ENCODE measurements at places on chromosomes 1 and 21.

DNA sequence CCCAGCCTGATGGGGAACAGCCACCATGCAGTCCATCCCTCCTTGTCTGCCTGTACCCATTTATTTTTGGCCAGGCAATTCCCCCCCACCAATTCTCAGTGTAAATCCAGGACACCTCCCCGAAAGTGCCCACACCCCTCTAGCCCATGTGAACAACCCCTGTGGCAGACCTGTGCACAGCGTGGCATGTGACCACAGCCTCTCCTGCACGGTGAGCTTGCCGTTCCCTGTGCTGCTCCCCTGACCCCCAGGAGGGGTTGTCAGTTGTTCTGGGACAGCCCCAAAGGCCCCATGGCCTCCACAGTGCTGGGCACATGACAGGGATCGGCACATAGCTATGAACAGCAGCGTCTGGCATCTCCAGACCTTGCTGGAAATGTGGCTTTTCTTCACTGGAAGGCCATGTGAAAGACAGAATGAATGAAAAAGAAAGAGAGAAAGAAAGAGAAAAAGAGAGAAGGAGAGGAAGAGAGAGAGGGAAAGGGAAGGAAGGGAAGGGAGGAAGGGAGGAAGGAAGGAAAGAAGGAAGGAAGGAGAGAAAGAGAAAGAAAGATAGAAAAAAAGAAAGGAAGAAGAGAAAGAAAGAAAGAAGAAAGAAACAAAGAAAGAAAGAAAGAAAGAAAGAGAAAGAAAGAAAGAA is 3.9 kb downstream of the CAPN9 start:
- no peak for DNase-seq

DNA sequence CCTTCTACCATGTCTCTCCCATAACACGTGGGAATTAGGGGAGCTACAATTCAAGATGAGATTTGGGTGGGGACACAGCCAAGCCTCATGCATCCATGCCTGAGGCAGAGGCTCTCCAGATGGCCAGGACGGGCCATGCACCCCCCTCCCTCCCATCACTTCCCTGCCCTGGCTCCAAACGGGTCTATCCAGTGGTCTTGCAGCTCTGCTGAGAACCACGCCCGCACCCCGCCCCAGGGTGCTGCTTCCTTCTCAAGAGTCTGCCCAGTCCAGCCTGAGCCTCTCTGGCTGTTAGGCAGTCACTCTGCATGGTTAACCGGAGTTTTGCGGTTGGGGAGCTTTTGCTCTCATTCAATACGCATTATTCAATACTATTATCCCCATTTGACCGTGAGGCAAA is 131.5 kb upstream of the TMEM51 start:
- no peak for DNase-seq

DNA sequence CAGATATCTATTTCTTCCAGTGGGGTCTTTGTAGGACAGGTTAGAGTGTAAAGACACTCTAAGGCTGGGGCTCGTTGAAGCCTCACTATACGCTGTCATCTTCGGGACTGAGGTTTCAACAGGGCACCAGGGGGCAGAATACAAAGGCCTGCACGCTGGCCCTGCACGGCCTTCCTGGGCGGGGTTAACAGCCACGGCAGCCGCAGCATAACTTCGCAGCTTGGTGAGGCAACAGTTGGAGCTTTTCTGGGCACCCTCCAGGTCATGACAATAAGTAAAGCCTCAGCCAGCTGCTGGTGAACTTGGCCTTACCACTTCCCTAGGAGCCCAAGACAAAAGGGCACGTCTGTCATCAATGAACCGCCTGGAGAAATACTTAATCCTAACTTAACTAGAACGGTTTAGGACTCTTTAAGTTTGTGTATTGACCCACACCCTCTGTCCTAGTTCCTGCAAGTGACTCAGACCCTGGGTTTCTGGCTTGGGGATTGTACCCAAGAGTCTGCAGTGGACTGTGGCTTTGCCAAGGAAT is 2.3 kb upstream of the RUNX1 start:
- DNase-seq, result peak; percentile 97

GRCh38 chr1:78620666-78621065 is 418 bp downstream of the IFI44L start:
- DNase-seq, result no peak

- DNase-seq, result no peak
These were observed 37.8 kb upstream of the TLR5 start for GRCh38 chr1:223180731-223181321.

- DNase-seq, result peak; percentile 50
These were observed 202.1 kb upstream of the SGIP1 start for GRCh38 chr1:66331658-66332547.

DNA sequence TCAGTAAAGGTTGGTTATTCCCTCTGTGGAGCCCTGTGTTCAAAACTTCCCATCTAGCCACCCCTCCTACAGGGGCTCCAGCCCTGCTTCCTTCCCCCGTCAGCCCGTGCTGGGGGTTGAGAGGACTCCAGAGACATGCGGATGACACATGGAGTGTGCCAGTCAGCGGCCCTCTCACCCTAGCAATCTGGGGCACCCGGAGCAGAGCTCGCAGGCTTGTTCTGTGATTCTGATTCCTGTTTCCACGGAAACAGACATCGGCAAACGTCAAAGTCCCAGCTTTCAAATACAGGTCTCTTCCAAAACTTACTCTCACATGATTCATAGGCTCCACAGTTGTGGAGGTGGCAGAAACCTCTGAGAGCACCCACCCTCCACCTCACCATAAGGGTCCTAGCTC is 9.8 kb upstream of the SSBP3 start:
- no peak for DNase-seq

GRCh38 chr1:167104256-167104633 is 10.4 kb downstream of the STYXL2 start:
- DNase-seq, result no peak

- peak; percentile 40 for DNase-seq
These were observed 9.9 kb downstream of the TOR1AIP2 start for GRCh38 chr1:179867493-179868330.

DNA sequence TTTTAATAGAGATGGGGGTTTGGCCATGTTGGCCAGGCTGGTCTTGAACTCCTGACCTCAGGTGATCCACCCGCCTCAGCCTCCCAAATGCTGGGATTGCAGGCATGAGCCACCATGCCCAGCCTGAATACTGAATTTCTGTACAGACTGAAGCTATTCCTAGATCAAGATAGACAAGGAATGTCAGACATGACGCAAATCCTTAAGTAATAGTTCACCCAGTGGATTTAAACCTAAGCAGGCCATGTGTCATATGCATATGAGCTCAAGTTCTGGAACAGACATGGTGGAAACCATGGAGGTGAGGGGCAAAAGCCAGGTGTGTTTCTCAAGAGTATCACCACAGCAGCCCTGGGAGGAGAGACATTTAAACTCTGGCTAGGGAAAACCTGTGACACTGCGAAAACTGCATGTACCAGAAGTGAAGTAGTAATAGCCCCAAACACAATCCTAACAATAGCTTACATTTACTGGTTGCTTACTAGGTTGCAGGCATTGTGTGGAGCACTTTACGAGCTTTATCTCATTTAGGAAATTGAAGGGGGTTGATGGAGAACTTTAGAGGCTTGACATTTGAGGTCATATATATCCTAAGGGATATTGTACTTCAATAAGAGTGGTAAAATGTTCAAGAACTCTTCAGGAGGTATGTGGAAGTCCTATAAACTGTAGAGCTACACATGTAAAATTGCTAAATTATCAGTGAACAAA is 31.7 kb upstream of the MAN1A2 start:
- DNase-seq, result no peak

- no peak for DNase-seq
These were observed 310.1 kb downstream of the DPYD start for GRCh38 chr1:97610748-97611147.

- DNase-seq, result peak; percentile 11
These were observed 8.8 kb downstream of the MAGI3 start for GRCh38 chr1:113399062-113399583.

- DNase-seq, result peak; percentile 80
These were observed 6.2 kb upstream of the ANKRD65 start for GRCh38 chr1:1427106-1427819.

DNA sequence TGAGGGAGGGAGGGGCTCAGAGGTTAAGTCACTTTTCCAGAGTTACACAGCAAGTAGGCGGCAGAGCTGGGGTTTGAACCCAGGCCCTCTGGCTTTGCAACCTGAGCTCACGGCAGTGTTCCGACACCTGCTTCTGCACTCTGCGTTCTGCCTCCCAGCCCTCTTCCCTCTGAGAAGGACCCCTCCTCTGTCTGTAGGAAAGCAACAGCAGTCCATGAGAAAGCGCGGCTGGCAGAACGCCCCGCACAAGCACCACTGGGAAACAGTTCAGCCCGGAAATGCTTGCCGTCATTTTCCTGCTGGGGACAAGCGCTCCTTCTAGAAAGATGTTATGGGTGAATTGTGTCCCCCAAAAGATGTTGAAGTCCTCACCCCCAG is 241.1 kb downstream of the NPHP4 start:
- DNase-seq, result no peak

DNA sequence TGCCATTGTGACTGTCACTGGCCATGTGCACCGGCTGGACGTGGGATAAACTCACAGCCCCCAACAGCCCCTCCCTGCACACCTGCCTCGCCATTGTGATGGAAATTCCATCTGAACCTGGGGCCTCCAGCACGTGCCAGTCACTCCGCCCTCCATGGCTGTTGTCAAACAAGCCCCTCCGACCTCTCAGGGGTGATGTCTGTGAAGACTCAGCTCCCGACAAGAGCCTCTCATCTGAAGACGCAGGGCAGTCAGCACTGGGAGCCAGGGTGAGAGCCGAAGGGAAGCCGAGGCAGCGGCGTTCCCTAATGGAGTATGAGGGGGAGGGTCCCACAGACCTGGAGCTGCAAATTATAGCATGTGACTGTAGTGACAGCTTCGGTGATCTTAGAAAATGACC is 1.4 kb upstream of the KRTAP10-2 start:
- DNase-seq, result no peak

GRCh38 chr1:152878042-152878441 is at the start of gene SMCP:
Gene SMCP, plus strand, starts transcription at chr1:152878322. Its CDS starts 6,101 bp downstream, at chr1:152884423.
- DNase-seq, result peak; percentile 48
